ENCODE measurements at places on chromosomes 2 and 18. TPM values are rescaled to one million over a fixed set of nuclear protein-coding genes. Genes with fewer than 3 reads are reported as not detected.
A peak's percentile ranks its signal among the peaks of the same experiment; 100 is the strongest.

GRCh38 chr18:49609256-49610021 lies 47.6 kb downstream of the LIPG start:
- H3K36me3 ChIP-seq = no peaks in the 10 kb centered on the region
- peak; percentile 46 for DNase-seq
- no peak overlapping the region for H3K27ac ChIP-seq
- peaks cover 17% of the 10 kb centered on the region for H3K27me3 ChIP-seq
- no peak overlapping the region for H3K4me3 ChIP-seq
- no peaks in the 10 kb centered on the region for H3K4me1 ChIP-seq

- H3K27me3 ChIP-seq = no peaks in the 10 kb centered on the region
- H3K4me3 ChIP-seq = no peak overlapping the region
- H3K27ac ChIP-seq = no peak overlapping the region
- H3K4me1 ChIP-seq = no peaks in the 10 kb centered on the region
- DNase-seq = no peak
- no peaks in the 10 kb centered on the region for H3K36me3 ChIP-seq
Observed at GRCh38 chr2:84858123-84858522, 22.8 kb downstream of the TRABD2A start.

- H3K27ac ChIP-seq = peak overlapping the region; percentile 51
- H3K4me3 ChIP-seq = no peak overlapping the region
- peaks cover 36% of the 10 kb centered on the region for H3K4me1 ChIP-seq
- DNase-seq = peak; percentile 80
Observed at GRCh38 chr2:237403024-237403882, 10.7 kb downstream of the COL6A3 start.

DNA sequence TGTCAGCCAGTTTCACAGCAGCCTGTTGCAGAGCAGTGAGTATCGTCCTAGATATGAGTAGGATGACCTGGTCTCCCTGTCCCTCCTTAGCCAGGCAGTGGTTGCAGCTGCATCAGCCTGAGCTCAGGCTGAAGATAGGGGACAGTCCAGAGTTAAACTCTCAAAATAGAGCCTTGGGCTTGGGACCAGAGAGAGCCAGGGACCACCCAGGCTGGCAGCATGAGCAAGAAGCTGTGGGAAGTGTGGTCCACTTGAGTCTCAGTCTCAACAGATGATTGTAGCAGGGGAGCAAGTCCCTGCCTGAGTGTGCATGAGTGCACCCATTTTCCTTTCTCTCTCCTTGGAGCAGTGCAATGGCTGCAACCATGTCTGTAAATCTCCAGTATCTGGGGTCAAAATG lies 38.0 kb upstream of the TACR1 start:
- no peak overlapping the region for H3K27ac ChIP-seq
- no peak overlapping the region for H3K4me3 ChIP-seq
- peaks cover 12% of the 10 kb centered on the region for H3K4me1 ChIP-seq

DNA sequence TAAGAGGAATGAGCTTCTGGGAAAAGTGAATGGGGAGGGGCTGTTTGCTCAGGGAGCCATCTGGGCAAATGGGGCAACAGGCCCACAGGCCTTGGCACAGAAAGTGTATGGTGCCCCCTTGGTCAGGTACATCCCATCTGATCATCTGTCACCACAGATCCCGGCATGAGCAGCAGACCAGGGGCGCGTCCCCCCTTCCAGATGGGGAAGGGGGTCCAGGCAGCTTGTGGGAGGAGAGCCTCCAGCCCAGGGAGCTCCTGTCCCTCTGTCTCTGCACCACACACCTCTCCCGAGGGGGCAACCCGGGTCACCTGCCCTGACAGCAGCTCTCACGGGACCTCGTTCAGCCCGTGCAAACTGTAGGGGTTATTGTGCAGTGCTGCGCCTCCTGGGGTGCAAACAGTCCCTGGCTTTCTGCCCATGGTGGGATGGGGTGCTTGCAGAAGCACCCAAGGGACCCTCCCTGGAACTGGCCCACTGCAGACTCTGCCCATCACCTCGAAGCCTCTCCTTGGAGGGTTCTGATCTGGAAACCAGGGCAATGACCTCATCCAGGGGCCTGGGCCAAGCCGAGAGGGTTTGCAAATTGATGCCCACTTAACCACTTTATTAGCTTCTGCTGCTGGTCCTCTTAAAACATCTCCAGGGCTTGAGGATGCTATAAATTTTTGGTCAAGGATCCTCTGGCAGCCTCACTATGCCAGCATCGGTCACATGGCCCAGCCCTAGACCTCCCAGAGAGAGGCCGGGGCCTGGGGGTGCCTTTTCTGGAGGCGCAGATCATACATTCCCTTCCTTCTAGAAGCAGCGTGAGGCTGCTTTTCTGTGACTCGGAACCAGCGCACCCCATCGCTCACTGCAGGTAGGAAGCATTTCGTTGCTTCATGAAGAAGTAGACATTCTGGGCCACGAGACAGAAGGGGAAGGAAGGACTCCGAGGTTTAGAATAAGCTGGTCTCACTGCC lies 7.6 kb upstream of the BOK start:
- no peak overlapping the region for H3K4me3 ChIP-seq
- no peaks in the 10 kb centered on the region for H3K36me3 ChIP-seq
- H3K27ac ChIP-seq = peak overlapping the region; percentile 62
- no peaks in the 10 kb centered on the region for H3K27me3 ChIP-seq
- DNase-seq = no peak

GRCh38 chr2:33104052-33104623 lies 157.4 kb downstream of the LTBP1 start:
- DNase-seq = peak; percentile 73
- H3K4me1 ChIP-seq = peaks cover 27% of the 10 kb centered on the region
- peak overlapping the region; percentile 64 for H3K27ac ChIP-seq
- H3K27me3 ChIP-seq = no peaks in the 10 kb centered on the region
- no peaks in the 10 kb centered on the region for H3K36me3 ChIP-seq

DNA sequence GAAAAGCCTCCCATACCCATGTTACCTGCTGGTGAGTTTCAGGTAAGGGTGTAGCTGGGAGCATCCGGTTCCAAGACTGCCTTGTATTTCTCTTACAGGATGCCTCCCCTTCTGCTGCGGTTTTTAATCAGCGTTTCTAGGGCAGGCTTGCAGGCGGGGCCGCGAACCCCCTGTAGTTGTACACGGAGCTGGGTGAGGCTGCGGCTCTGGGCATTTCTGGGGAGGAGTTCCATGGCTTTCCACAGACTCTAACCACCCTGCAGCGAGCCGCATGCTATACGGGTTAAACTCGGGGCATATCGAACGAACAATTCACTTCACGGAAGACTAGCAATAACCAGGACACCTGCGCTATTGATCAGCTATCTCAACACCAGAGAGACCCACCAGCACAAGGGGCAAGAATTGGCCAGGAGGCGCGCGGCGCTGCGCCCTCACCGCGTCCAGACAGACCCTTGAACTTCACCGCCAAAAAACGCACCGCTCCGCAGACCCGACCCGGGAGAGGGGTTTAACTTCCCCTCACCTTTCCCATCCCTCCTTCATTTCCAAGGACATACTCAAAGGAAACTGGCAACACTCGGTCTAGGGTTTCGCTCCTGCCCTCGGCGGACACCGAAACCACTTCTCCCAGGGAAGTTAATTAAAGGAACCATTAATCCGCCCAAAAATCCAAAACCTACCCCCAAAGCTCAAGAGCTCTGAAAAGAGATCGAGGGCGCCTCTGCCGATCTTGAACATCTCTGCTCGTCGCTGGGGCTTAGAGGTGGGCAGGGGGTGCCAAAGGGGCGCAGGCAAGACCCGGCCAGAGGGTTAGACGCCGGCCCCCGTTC lies 909 bp downstream of the TGFA start:
- H3K36me3 ChIP-seq = no peaks in the 10 kb centered on the region
- 0 out of 2 replicates have a peak, but pooled peaks cover 3% of the 10 kb centered on the region for H3K4me1 ChIP-seq
- no peak overlapping the region for H3K4me3 ChIP-seq
- H3K27me3 ChIP-seq = peaks cover 48% of the 10 kb centered on the region

- no peaks in the 10 kb centered on the region for H3K36me3 ChIP-seq
- no peak for DNase-seq
- no peak overlapping the region for H3K27ac ChIP-seq
- H3K4me3 ChIP-seq = no peak overlapping the region
- H3K4me1 ChIP-seq = no peaks in the 10 kb centered on the region
- no peaks in the 10 kb centered on the region for H3K27me3 ChIP-seq
Observed at GRCh38 chr2:61013382-61013781, 4.1 kb upstream of the PEX13 start.

DNA sequence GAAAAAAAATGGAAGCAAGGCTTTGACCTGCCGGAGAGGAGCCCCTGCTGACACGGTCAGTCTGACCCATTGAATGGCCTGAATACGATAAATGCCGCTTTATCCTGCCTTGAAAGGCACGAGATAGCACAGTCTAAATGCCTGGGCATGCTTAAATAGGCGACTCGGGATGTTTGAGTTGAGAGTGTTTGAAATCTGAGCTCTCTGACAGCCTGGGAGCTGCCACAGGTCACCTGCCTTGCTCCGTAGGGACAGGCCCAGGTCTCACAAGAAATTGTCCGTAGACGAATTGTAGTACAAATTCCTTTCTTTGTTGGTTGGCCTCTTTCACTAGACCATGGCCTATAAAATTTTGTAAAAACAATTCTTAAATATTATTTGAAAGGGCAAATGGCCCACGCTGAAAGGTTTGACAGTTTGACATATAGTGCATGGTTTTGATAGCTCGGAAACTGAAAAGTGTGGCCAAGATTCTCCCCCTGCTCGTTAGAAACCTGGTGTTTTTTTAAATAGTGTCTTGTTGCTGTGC lies 72.8 kb downstream of the MEIS1 start:
- DNase-seq = no peak
- peaks cover 29% of the 10 kb centered on the region for H3K36me3 ChIP-seq
- H3K4me3 ChIP-seq = no peak overlapping the region
- H3K27ac ChIP-seq = peak overlapping the region; percentile 50
- H3K27me3 ChIP-seq = no peaks in the 10 kb centered on the region

DNA sequence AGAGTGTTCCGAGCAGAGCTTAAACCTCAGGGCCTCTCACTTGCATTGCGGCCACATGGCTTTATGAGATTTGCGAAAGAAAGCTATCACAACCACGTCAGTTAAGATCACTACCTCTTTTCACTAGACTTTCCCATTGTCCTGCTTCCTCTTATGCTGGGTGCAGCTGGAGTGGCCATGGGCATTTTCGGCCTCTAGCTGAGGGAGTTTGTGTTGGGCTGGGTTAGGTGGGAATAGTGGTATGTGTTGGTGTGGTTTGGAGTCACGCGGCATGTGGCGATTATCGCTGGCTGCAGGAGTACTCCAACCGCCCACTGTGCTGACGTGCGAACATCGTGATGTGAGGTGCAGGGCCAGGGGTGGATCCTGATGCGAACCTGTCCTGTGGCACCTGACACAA lies 27.1 kb downstream of the RALB start:
- DNase-seq = no peak
- H3K4me1 ChIP-seq = peaks cover 5% of the 10 kb centered on the region
- no peak overlapping the region for H3K27ac ChIP-seq

- peaks cover 2% of the 10 kb centered on the region for H3K27me3 ChIP-seq
- H3K4me3 ChIP-seq = no peak overlapping the region
- H3K36me3 ChIP-seq = no peaks in the 10 kb centered on the region
- no peaks in the 10 kb centered on the region for H3K4me1 ChIP-seq
- H3K27ac ChIP-seq = no peak overlapping the region
- no peak for DNase-seq
Observed at GRCh38 chr18:6489977-6490376, 75.3 kb upstream of the L3MBTL4 start.

DNA sequence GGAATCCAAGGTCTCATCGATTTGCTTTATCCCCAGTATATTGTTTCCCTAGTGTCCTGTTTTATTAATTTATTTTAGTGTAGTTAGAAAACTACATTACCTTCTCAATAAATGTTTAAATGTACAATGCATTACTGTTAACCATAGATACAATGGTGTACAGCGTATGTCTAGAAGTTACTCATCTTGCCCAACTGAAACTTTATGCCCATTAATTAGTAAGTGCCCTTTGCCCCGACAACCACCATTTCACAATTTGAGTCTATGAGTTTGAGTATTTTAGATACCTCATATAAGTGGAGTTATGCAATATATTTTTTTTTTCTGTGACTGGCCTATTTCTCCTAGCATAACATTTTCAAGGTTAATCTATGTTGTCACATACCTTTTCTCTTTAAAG lies 1343.0 kb upstream of the SLC39A10 start:
- no peaks in the 10 kb centered on the region for H3K27me3 ChIP-seq
- H3K4me3 ChIP-seq = no peak overlapping the region
- H3K36me3 ChIP-seq = no peaks in the 10 kb centered on the region
- H3K27ac ChIP-seq = no peak overlapping the region
- no peaks in the 10 kb centered on the region for H3K4me1 ChIP-seq
- DNase-seq = no peak

DNA sequence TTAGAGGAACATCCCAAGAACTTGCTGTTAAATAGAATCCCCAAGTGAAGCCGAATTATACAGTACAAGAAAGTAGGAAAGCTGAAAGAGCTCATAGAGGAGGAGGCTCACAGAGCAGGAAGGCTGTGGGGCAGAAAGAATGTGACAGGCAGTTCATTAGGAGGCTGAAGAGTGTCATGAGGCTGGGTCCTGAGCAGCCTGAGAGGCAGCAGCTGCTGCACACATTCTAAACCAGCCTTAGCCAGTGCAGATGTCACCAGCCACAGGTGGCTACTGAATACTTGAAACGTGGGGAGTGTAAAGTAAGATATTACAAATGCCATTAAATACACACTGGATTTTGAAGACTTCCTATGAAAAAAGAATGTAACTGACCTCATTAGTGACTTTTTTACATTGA lies 490.2 kb upstream of the KLHL29 start:
- no peaks in the 10 kb centered on the region for H3K36me3 ChIP-seq
- no peak overlapping the region for H3K27ac ChIP-seq
- no peak for DNase-seq
- no peak overlapping the region for H3K4me3 ChIP-seq
- no peaks in the 10 kb centered on the region for H3K4me1 ChIP-seq

DNA sequence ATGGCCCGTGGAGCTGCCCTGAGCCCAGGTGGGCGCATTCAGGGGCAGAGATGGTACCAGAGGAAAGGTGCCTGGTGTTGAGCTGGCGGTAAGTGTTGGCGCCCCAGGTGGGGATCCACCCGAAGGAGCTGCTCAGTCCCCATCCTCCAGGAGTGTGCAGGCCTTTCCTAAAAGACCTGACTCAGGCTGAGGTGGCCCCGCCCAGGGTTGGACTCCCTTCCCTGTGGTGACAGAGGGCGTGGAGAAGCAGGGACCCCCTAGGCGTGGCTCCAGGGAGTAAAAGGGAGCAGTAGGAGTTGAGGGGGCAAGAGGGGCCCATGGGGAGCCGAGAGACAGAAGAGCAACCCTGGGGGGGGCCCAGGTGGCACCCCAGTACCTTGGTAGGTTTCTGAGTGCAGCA lies 2.4 kb downstream of the OXER1 start:
- no peak overlapping the region for H3K4me3 ChIP-seq
- H3K4me1 ChIP-seq = no peaks in the 10 kb centered on the region
- no peaks in the 10 kb centered on the region for H3K36me3 ChIP-seq
- no peak for DNase-seq
- no peak overlapping the region for H3K27ac ChIP-seq

GRCh38 chr18:62847081-62847480 lies 131.7 kb downstream of the PHLPP1 start:
- no peak overlapping the region for H3K4me3 ChIP-seq
- H3K27me3 ChIP-seq = no peaks in the 10 kb centered on the region
- H3K36me3 ChIP-seq = no peaks in the 10 kb centered on the region

Gene DNAH6
- under 0.01 TPM for total RNA-seq
